ENCODE measurements at places on chromosomes 5 and 9.

DNA sequence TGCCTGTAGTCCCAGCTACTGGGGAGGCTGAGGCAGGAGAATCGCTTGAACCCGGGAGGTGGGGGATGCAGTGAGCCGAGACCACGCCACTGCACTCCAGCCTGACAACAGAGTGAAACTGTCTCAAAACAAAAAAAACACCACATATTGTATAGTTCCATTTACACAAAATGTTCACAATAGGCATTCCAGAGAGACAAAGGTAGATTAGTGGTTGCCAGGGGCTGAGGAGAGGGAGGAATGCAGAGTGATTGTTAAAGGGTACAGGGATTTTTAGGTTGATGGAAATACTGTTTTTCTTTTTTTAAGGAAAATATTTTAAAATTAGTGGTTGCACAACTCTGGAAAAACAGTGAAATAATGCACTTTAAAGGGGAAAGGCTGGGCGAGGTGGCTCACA is 19.6 kb downstream of the ETF1 start:
- DNase-seq: no peak

- DNase-seq: no peak
Measured at GRCh38 chr5:38045446-38045845, 205.6 kb upstream of the GDNF start.

GRCh38 chr9:120477534-120478001 is 102.4 kb downstream of the CDK5RAP2 start:
- DNase-seq: peak; percentile 60

- no peak for DNase-seq
Measured at GRCh38 chr5:56389261-56389660, 156.1 kb upstream of the ANKRD55 start.

GRCh38 chr9:4750023-4750673 is 9.1 kb upstream of the AK3 start:
- no peak for DNase-seq

DNA sequence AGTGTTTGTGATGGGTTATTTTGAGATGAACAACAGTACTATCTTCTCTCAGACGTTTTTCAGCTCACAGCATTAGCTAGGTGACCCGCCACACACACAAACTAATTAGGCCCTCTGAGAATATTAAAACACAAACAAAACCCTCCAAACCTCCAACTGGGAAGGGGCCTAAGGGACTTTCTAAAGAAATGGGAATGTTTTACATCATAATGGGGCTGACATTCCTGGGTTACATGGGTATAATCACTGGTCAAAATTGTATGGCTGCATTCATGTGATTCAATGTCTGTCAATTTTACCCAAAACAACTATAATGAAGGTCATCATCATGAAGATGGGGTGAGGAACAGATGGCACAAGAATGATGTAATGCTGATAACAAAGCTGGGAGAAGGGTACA is 59.6 kb downstream of the SPTLC1 start:
- no peak for DNase-seq

DNA sequence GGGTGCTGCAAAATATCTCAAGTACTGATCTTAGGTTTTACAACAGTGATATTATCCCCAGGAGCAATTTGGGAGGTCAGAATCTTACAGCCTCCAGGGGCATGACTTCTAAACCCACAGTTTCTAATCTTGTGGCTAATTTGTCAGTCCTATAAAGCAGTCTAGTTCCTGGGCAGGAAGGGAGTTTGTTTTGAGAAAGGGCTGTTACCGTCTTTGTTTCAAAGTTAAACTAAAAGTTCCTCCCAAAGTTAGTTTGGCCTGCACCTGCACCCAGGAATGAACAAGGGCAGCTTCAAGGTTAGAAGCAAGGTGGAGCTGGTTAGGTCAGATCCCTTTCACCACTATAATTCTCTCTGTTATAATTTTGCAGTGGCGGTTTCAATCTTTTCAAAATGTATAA is 81.7 kb downstream of the SFXN1 start:
- DNase-seq: no peak

- no peak for DNase-seq
Measured at GRCh38 chr5:81950996-81951395, 20.8 kb upstream of the ATG10 start.

DNA sequence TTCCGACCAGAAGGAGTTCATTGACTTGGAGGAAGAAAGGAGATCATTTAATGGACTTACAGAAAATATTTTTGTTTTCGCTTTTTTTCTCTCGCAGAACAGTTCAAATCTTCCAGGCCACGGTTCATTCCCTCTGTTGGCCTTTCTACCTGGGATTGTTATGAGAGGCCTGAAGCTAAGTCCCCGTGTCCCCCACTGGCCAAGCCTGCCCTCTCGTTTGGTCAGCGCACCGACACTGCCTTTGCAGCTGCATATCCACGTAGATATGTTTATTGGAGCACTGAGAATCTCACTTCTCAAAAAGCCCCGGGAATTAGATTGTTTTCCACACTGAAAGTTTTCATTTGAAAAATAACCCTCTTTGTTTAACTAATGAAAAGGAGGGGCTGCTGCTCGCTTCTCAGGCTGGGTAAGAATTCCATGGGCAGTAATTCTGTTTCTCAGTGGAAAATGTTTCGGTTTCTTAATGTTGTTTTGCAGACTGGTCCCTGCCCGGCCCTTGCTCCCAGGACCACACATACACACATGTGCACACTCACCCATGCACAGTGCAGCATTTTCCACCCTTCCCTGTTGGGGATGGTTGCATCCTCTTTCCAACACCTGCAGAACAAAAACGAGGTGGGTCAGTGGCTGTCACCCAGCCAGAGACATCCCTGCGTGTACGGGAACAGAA is 655.7 kb downstream of the BNC2 start:
- DNase-seq: no peak

DNA sequence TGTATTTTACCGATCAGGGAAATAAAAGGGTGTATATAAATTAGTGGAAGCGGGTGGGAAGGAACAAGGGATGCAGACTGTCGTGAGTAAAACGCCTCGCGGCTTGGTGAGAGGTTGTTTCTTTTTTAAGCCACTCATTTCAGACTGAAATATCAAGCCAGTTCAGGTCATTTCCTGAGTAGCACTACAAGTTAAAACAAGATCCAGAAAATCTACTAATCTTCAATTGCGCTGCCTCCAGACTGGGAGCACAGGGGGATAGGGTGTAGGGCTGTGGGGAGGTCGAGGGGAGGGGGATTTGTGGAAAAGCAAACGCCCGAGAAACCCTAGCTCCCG is 140.8 kb downstream of the TSSK1B start:
- no peak for DNase-seq

- no peak for DNase-seq
Measured at GRCh38 chr9:6355728-6356127, 27.6 kb downstream of the TPD52L3 start.

- DNase-seq: no peak
Measured at GRCh38 chr5:147522435-147522834, 12.6 kb upstream of the DPYSL3 start.

- no peak for DNase-seq
Measured at GRCh38 chr5:67512758-67513157, 316.2 kb upstream of the CD180 start.

GRCh38 chr5:154193701-154194121 is 3.2 kb downstream of the GALNT10 start:
- DNase-seq: no peak

DNA sequence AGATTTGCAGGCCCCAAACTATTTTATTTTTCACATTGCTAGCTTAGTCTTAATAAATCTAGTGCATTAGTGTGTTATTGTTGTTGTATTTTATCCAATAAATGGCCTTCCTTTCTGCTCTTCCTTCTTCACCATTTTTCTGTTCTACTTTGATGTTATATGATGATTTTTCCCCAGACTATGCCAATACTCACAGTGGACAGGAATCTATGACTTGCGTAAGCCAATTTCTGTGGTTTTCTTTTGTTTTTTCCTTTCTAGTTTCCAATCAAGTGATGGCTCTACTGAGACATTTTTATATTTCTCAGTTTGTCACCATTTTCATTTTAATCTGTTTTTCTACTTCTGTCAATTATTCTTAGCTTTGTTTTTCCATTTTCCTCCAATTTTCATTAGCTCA is 106.8 kb upstream of the FBXL7 start:
- no peak for DNase-seq

GRCh38 chr5:160703547-160704189 is 148.3 kb downstream of the ATP10B start:
- DNase-seq: no peak

DNA sequence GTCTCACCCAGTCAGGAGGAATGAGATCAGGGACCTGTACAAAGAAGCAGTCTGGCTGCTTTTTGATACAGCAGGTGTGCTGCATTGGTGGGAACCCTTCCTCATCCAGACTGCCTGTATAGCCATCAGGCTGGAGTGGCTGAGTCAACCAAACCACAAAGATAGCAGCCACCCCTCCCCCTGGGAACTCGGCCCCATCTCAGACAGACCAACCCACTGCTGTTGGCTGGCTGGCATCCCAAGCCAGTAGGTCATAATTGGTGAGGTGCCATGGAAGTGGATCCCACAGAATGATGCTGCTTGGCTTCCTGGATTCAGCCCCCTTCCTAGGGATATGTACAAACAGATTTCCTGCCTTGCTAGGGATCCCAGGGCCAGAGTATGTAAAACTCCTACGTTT is 60.9 kb downstream of the YTHDC2 start:
- no peak for DNase-seq

GRCh38 chr9:33234511-33235467 is 5.2 kb upstream of the SPINK4 start:
- DNase-seq: no peak

GRCh38 chr9:126773004-126773607 is 31.7 kb upstream of the ZBTB43 start:
- peak; percentile 72 for DNase-seq

DNA sequence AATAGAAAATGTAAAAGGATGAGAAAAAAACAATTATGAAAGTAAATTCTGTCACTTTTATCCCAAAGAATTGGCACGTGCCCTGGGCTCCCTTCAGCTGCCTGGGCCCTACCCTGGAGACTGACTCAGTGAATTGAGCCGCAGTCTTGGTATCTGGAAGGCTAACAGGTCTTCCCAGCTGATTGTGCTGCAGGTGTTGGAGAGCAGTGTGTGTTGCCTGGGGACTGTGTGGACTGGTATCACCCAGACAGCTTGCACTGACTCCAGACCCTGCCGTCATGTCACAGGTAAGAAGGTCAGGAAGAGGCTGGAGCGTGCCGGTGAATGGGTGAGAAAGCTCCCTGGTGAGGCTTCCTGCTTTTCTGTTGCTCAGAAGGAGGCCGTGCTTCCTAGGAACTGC is 83.3 kb downstream of the AOPEP start:
- DNase-seq: no peak
